ENCODE measurements at places on chromosomes 12 and 14.
A peak's percentile ranks its signal among the peaks of the same experiment; 100 is the strongest.

- DNase-seq, result no peak
These were observed 966 bp downstream of the BICD1 start for GRCh38 chr12:32107359-32108267.

DNA sequence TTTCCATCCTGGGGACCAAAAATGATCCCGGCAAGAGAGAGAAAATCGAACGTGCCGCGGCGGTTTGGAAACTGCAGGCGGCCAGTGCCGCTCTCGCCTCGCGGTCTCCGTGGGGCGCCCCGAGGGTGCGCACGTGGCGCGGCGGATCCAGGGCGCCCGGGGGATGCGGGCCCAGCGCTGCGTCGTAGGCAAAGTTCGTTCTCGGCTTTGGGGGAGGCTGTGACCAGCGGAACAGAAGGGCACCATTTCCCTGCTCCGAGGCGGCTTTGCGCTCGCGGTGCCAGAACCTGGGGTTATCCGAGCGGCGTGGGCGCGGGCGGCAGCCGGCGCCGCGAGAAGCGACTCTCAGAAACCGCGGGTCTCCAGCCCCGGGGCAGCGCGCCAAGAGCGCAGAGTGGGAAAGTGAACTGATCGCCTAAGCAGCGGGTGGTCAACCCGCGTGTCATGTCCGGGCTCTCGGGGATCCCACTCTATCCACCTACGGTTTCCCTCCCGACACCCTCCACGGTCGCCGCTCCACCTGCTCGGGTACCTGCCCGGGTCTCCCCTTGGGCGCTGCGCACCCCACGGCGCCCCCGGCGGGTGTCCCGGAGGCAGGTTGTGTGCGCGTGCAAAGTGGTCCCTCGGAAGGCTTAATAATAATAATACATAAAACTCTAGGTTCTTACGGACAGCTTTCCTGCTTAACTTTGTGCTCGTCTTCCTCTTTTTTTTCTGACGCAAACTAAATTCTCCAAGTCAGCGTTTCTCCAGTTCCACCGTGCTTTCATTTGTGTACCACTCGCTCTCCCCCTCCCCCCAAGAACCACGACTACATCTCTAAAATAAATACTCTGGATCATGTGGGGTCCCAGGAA, 1.2 kb downstream of the ESRRB start:
- no peak for DNase-seq

DNA sequence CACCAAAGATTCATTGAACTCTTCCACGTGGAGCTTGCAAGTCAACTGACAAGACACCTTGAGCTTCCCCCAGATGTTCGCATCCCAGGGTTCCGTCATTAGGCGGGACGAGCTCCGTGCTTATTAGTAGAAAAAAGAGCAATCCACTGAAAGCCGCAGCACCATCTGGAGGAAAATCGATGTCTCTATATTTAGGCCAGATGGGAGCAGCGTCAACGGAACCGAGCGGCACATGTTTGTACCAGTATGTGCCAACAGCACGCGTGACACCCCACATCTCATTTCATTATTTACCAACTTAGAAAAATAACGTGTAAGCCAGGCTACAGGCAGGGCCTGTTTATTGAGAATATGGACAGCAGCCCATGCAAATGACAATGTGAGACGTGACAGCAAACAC, 45.8 kb upstream of the TMEM132D start:
- DNase-seq, result no peak

DNA sequence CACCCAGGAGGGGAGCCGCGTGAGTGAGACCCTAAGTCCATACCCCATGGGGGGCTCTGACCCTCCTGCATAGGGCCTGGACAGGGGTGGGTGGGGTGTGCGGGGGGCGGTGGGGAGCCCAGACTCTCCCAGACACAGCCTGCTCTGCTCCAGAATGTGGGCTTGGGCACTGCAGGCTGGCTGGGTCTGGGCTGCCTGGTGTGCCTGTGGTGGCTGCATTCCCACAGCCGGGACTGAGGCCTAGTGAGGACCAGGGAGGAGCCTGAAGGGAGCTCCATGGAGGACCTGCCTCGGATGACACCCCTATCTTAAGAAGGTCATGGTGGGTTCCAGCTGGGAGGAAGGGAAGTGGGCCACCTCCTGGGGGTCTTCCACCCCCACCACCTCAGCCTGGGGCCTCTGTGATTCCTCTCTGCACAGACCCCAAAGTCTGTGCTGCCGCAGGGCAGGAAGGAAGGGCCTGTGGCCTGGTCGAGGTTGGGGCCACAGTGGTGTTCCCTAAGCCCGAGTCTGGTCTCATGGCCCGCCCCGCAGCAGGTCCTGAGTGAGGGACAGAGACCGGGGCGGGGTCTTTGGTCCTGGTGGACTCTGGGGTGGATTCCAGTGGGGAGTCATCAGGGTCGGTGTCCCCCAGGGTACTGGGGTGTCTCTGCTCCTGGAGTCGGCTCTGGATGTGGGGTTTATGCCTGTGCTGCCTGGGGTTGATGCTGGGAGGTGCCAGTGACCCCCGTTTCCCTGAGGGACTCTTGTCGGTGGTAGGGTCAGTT, 392.3 kb downstream of the TMEM121 start:
- DNase-seq, result no peak

DNA sequence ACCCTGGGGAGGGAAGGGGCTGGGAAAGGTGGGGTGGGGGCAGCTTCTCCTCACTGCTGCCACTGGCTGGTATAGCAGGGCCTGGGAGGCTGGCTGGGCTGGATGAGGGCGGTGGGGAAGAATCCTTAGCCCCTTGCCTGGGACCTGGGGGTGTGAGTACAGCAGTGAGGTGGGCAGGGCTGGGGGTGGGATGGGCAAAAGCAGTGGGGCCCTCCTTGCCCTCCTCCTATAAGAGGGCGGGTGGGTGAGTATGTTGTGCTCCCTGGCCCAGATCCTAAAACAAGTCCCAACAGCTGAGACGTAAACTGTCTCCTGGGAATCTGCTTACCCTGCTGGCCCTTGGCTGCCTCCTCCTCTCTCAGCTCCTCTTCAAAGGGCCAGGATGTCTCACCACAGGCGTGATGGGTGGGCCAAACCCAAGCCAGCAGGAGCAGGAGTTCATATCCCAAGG, 2.2 kb downstream of the NCKAP5L start:
- no peak for DNase-seq

GRCh38 chr12:87988534-87988933, 40.7 kb downstream of the C12orf50 start:
- no peak for DNase-seq

DNA sequence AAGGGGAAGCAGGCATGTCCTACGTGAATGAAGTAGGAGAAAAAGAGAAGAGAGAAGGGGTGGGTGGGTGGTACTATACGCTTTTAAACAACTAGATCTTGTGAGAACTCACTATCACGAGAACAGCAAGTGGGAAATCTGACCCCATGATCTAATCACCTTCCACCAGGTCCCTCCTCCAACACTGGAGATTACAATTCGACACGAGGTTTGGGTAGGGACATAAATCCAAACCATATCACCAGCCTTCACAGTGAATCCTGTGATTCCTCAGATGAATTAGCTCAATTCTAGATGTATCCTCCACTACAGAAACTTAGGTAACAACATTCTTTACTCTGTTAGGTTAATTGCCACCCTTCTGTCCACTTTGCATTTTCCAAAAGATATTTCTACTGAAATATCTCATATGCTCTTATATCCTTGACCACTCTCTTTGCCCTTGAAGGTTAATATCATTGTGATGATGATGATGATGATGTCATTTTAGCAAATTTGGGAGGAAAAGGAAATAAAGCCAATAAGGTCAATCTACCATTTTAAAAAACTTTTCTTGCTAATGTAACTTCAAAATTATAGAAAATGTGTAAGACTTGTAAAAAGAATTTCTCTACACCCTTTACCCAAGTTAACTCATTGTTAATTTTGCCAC, 23.2 kb upstream of the CCNT1 start:
- DNase-seq, result no peak

DNA sequence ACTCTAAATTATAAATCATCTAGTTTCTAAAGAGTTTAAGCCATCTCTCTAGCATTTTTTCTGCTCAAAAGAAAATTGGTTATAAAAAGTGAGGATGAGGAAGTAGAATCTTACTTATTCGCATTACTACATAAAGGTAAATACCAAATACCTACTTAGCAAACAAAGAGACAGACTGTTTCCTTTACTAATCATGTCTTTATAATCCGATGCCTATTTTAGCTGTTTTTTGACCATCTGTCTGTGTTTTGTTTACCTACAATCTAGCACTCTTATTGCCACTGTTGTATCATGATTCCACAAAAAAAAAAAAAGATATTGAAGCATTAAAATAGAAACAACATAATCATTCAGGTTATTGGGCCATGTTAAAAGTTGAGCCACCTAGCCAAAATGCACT, 396.2 kb downstream of the PAWR start:
- no peak for DNase-seq

- DNase-seq, result no peak
These were observed 58.8 kb downstream of the SEL1L start for GRCh38 chr14:81474685-81475324.

- no peak for DNase-seq
These were observed 10.0 kb downstream of the FBXO33 start for GRCh38 chr14:39422243-39422642.

DNA sequence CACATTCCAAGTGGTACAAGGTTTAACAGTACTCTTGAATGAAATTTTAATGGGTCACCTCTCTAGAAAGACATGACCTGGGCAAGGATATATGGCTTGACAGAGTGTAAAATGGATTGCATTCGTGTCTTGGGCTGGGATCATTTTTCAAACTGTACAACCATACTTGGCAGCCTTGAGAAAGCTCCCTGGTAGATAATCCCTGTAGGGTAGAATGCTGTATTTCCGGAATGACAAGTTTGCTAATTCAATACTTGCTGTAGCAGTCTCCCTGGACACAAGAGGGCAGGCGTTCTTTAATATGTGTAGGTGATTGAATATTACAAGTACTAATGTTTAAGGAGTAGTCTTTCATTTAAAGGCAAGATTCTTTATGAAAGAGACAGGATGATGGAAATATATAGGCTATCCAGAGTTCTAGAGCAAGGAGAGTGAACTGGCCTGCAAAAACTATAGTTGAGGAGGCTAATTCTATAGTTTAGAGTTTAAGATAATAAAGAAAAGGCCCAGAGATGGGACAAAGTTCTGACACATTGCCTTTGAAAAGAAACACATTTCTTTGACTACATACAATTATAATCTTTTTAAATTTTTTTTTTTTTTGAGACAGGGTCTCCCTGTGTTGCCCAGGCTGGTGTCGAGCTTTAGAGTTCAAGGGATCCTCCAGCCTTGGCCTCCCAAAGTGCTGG, 53.4 kb downstream of the PLBD1 start:
- DNase-seq, result peak; percentile 5

All from stromal cell of bone marrow (primary cell).